Activated naive CD4-positive, alpha-beta T cell treated with Interleukin-2 at 50 U/mL for 16 hours (primary cell): ENCODE measurements at places on chromosomes 5 and 9.

- DNase-seq: no peak
Observed at GRCh38 chr5:36948041-36948440, 71.5 kb downstream of the NIPBL start.

GRCh38 chr5:176726746-176727527 is 79.7 kb downstream of the TSPAN17 start:
- no peak for DNase-seq

DNA sequence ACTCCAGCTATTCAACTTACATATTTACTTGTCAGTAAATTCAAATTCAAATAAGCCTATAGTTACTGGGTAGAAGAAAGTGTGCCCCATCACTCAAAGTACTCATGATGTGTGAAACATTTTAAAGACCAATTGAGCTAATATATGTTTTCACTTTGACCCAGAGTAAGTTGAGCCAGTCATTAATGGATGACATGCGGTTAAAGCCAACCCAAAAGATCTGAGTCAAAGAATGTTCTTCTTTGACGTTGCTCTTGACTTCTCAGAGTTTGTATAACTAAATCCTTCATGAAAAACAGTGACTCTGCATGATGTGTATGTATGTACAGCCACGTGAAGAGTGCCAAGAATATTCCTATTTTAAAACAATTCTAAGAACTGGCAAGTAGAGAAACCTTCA is 237.4 kb downstream of the NR2F1-AS1 start:
- no peak for DNase-seq

DNA sequence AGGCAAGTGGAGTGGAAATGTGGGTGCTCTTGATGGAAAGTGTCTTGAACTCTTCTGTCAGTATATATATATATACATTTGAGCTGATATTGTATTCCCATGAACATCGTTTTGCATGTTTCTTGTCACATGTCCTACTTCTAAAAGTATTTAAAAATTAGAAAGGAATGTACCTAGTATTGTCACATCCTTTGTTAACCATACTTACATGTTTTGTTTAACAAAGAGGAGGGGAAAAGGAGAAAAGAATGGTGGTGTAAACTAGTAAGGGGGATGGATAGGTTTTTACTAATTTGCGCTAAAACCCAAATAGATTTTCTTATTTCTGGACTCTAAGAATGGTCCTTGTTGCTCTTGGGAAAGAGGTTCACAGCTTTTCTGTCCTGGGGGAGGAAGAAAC is 181.7 kb downstream of the GOLPH3 start:
- no peak for DNase-seq

DNA sequence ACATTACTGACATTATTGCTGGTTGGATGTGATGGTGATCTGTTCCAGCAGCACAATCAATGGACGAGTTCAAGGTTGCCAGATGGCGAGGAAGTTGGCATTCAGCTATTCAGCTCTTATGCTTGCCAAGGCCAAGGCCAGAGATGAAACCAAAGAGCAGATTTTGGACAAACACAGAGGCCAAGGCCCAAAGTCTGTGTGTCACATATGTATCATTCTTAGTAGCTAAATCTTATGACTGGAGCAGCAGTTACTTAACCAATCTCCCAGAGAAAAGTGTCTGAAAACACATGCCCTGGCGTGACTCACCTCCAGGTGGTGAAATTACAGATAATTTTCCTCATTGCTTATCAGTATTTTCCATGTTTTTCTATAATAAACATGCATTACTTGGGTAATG is 189.0 kb upstream of the EGFLAM start:
- no peak for DNase-seq

GRCh38 chr9:75109210-75109839 is 21.0 kb downstream of the OSTF1 start:
- no peak for DNase-seq

DNA sequence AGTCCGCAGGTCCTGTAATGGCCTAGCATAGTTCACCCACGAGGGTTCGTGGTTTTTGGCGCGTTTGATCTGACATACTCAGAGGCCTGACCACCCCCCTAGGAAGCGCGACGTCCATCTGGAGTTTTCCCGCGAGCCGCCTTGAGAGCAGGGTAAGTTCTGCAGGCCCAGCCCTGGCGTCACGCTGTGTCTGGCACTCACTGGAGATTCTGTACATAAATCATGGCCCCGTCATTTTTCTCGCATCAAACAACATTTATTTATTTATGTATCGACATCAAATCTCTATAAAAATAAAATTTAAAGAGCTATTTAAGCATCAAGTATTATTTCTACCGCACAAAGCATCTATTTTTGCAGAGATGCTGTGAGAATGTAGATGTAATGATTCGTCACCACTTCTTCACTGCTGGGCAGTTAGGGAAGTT is 437 bp upstream of the TRIM41 start:
- no peak for DNase-seq

DNA sequence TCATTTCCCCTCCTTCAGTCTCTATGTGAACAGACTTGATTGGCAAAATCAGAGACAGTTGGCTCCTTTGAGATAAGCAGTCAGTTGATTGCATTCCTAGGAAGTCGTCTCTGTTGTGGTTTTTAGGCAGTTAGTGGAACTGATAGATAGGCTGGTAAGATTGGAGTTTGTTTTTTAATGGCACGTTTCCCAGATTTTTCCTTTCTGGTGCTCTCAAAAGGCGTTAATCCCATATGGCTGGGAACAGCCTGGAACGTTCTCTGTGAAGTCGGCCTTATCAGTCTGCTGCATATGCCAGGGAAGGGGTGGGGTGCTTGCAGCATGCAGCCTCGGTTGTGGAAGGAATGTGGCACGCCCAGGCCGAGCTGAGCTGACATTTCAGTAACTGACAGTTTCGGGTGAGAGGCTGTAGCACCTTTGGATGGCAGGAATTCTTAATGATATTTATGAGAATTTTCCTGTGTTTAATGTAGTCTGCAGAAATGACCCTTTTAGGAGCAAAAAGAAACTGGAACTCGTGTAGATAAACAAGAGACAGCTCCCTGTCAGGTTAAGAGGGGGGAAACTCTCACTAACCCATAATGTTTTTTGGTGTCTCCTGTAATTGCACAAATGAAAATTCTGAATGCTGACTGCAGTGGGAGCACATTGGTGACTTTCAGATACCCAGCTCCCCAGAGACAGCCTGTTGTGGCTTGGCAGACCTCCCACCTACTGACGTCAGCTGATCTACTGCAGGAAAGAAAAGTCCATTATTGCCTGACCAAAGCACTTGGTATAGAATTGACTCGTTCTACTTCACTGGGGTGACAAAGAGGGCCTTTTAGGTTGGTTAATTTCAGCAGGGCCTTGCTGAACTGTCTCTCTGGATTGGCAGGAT is 6.3 kb downstream of the SPTAN1 start:
- DNase-seq: peak; percentile 49

DNA sequence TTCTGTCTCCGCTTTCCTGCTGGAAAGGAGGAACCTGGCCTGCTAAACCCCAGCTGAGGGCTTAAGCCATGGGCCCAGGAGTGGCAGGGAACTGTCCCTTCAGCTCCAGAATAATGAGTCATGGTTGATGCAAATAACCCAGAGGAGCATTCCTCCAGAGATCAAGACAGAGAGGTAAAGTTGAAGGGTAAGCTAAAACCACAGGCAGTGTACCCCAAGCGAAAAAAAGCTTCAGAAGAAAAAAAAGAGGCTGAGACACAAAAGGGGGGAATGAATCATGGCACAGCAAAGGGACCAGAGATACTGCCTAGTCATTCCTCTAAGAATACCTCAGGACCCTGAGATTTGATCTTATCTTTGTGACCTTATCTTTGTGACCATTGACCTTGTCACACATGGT is 199.5 kb upstream of the TAS2R1 start:
- DNase-seq: no peak

DNA sequence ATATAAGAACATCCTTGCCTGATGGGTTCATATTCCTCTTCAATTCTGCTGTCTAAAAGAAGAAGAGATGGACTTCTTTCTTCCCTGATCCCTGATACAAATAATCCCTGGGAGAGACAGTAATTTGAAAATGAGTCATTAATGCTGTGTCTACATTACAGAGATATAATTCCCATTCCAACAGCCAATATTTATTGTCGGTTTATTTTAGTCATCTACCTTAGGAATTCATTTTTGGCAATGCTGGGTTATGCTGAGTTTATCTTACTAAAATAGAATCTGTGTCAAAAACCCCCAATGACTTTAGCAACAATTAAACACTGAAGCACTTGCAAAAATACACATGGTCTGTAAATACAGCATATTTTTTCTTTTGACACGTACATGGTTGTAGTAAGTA is 23.9 kb downstream of the ZNF474 start:
- no peak for DNase-seq

GRCh38 chr5:76332102-76332501 is 71.0 kb upstream of the IQGAP2 start:
- no peak for DNase-seq

- DNase-seq: no peak
Observed at GRCh38 chr5:141654298-141654697, 3.1 kb upstream of the FCHSD1 start.
